ENCODE measurements at places on chromosomes 11 and 22.

DNA sequence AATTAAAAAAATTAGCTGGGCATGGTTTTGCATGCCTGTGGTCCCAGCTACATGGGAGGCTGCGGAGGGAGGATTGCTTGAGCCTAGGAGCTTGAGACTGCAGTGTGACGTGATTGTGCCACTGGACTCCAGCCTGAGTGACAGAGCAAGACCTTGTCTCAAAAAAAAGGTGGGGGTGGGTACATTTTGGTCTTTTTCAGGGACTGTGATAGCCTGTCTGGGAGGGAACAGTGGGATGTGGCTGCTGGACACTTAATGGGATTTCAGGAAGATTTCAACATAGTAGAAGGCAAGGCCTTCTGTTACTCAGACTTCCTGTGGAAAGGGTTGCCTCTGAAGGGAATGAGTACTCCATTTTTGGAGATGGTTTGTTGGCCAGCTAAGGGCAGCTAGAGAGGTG, 40.6 kb downstream of the RELT start:
- no peak for DNase-seq

GRCh38 chr11:92911478-92911877, 58.0 kb upstream of the MTNR1B start:
- DNase-seq, result no peak

- DNase-seq, result no peak
Measured at GRCh38 chr11:99968336-99968735, 718.8 kb upstream of the ARHGAP42 start.

GRCh38 chr11:126604461-126604860, 249.0 kb downstream of the ST3GAL4 start:
- no peak for DNase-seq

DNA sequence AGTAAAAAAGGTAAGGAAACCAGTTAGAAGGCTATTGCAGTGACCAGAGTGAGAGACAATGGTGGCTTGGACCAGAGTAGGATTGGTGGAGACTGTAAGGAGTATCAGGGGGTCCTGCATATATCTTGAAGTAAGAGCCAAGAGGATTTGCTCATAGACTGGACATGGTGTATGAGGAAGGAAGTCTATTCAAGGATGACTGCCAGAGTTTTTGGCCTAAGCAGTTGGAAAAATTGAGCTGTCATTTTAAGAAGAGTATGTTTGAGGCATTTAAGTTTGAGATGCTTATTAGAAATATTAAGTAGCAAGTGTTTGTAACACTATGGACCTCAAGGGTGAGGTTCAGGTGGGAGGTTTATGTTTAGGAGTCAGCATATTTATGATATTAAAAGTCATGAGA, 596.6 kb downstream of the METTL15 start:
- DNase-seq, result no peak

DNA sequence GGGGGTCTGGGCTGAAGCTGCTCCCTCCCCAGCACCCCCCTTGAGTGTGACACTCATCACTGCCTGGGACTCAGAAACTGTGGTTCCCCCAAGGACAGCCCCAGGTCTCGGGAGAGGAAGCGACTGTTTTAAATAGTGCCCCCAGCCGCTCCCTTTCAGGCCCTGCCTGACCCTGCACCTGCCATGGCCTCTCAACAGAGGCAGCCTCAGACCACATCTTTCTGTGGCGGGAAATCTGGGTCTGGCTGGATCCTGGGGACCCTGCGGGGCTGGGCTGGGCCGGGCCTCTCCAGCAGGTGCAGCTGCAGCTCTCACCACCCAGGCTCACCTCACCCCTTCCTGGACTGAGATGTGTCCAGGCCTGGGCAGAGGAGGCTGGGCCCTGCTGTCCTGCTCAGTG, 3.7 kb upstream of the IGLL1 start:
- no peak for DNase-seq

GRCh38 chr11:123521001-123521400, 90.9 kb downstream of the GRAMD1B start:
- DNase-seq, result no peak

DNA sequence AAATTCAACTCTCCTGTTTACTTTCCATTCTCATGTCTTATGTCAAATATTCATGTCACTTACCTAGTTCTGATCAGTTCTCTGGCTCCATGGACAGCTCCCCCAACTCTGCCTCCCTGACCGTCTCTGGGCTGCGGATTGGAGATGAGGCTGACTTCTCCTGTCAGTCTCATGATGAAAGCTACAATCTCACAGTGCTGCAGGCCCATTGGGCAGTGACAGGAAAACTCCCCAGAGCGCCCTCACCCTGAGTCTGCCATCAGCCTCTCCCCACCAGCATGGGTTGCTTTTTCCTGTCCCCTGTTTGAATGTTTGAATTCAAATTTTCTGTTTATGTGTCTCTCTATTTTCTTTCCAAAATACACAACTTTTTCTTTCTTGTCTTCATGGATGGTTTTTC, 63.8 kb upstream of the TOP3B start:
- no peak for DNase-seq

DNA sequence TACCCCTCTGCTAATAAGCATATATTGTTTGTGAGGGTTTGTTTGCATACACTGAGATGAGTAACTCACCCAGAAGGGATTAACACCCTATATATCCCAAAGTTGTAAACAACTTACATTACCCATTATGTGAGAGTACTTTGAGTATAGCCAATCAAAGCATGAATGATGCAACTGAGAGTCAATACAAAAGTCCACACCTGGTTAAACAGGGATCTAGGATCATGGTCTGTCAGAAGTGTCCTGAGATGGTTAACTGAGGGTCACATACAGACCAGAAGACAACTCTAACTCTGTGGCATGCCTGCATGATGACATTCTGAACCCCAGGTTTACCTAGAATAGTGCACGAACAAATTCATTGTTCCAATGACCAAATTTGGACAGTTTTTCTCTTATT, 17.4 kb upstream of the OR10A5 start:
- DNase-seq, result no peak

DNA sequence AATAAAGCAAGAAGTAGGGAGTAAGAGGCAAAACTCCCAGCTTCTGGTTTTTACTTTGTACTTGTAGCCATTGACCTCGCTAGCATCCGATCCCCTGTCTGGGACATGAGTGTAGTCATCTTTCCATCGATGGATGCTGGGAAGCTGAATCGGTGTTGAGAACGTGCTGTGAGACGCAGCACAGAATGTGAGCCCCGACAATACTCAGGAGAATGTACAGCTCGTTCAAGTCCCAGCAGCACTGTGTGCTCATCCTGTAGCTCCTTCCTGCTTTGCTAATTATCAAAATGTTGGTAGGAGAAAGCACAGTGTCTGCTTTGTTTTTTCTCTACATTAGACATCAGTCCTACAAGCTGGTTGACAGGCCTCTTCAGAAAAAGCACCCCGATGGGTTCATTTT, 56.6 kb downstream of the JAM3 start:
- DNase-seq, result no peak

GRCh38 chr22:42300259-42301076, 30.0 kb upstream of the TCF20 start:
- DNase-seq, result peak; percentile 46

DNA sequence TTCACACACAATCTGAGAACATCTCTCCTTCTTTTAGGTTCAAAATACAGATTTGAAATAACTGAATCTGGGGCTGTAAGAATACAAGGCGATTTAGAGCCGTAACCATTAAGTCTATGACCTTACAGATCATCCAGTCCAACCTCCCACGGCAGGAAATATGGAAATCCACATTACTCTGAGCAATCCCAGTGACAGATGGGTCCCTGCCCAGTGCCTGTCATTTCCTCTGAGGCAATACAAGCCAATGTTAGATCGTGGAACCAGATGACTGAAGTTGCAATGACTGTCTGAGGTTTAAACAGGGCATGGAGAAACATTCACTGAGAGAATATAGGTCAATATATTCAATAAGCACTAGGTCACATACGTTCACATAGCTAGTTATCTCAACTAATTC, 77.4 kb upstream of the OR5AK2 start:
- DNase-seq, result no peak

DNA sequence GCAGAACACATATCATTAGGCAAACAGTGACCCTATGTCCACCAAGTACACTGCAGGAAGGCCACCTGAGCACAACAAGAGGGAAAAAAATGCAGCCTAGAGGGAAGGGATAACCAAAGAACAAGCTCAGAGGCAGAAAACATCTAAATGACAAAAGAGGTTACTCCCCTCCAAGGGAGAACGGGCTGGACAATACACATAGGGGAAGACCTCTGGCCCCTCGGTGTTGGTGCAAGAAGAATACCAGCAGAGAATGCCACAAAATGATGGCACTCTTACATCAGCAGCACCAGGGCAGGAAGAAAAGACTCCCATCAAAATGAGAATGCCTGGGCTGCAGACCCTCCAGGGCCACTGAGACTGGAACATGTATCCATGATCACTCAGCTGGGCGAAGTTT, 66.6 kb upstream of the OPCML start:
- DNase-seq, result no peak

- no peak for DNase-seq
Measured at GRCh38 chr22:45320357-45320976, 10.7 kb downstream of the FAM118A start.

GRCh38 chr22:37119872-37120271, 10.4 kb upstream of the TMPRSS6 start:
- no peak for DNase-seq

DNA sequence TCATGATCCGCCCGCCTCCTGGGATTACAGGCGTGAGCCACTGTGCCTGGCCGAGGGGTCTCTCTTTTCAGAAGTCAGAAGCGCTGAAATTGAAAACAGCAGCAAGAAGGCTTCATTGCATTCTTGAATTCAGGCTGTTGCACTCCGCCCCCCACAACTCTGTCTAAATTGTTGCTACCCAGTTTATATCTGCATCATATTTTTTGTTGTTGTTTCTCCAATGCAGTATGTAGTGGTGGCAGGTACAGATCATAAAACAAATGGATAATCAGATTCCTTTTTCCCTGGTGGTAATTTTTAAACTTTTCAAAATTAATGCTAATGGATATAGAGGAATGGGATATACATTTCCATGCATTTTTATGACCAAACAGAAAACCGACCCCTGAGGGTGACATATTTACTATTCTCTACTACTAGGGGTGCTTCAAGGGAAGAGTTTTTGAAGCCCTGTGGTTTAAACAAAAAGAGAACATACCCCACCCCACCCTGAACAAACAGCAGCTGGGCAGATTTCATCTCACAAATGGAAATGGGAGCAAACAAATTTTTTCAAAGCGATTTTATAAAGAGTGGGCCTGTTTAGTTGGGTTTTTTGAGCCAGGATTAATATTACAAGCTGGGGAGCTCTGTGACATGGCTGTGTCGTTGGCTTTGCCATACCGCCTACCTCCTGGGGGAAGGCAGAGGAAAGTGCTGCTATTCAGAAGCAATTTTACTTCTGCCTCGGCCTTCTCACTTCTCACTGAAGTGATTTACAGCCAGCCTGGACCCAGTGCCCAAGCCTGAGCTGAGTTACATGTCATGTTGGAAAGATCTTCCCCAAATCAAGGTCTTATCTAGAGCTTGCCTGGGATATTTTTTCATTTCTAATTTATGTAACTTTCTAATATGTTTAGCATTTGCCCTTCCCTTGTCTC, 16.0 kb upstream of the TMA7B start:
- DNase-seq, result no peak

DNA sequence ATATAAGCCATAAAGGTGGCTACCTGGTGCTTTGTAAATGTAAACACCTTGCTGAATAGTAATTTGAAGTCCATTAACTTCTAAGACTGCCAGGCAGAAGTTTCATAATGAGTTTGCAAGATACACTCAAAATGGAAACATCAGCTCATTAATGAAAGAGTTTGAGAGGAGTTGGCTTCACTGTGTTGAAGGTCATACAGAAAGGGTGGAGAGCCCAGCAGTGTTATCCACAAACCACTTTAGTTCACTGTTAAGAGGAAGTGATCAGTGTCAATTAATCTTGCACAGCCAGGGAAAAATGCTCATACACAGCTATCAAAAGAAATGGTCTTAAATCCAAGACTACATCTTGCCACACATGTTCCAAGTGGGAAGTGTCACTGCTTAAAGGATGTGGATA, 689.4 kb downstream of the JRKL start:
- no peak for DNase-seq

DNA sequence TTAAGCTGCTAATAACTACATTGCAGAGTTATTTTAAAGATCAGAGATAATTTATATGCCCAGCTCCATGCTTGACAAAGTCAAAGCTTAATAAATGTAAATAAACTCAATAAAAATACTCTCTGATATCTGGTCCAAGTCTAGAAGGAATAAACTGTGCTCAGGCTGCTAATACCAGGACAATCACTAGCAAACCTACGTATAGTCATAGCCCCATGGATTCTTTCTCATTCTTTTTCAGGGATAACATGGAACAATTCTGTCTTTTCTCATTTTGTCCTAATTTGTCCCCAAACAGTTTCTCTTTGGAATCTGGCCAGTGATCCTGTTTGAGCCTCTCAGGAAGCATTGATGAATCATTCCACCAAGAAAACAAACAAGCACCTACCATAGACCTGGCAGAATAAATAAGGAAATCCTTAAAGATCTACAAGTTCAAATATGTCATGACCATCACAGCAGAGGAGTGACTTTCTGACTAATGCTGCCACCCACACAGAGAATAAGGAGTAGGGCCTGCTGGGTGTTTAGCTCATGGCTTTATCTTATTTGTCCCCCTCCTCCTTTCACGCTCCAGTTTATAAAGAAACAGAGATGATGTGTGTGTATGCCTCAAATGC, 14.1 kb upstream of the B3GNT6 start:
- DNase-seq, result peak; percentile 42

- DNase-seq, result no peak
Measured at GRCh38 chr11:60919320-60919719, 4.9 kb upstream of the TMEM132A start.

- DNase-seq, result no peak
Measured at GRCh38 chr11:42800041-42800440, 511.8 kb upstream of the API5 start.

GRCh38 chr11:86693518-86693917, 21.1 kb upstream of the ME3 start:
- DNase-seq, result no peak

GRCh38 chr11:34654483-34655334, 33.8 kb downstream of the EHF start:
- DNase-seq, result peak; percentile 51

- no peak for DNase-seq
Measured at GRCh38 chr22:44247923-44248892, 64.5 kb downstream of the SHISAL1 start.

GRCh38 chr11:129075757-129076156, 116.4 kb downstream of the ARHGAP32 start:
- DNase-seq, result no peak

- no peak for DNase-seq
Measured at GRCh38 chr22:17346578-17346977, 22.7 kb upstream of the CECR2 start.

DNA sequence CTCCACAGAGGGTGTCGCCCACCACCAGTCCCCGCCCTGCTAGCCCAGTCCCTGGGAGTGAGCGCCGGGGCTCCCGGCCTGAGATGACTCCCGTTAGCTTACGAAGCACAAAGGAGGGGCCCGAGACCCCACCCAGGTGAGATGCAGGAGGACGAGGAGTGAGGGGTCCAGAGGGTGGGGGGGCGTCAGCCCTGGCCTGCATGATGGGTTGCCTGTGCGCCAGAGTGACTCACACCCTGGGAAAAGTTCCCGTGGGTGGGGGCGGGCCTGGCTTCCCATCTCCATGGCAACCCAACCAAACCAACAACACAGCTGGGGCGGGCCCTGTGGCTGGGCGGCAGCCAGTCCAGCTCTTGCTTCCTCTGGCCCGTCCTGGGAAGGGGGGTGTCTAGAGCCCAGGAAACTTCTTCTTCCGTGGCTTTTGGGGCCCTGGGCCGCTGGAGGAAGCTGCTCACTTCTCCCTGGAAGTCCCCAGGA, 4.5 kb downstream of the GAS2L1 start:
- peak; percentile 98 for DNase-seq

GRCh38 chr22:27982106-27982505, 63.0 kb upstream of the PITPNB start:
- no peak for DNase-seq

GRCh38 chr11:115030166-115030565, 351.8 kb downstream of the NXPE2 start:
- no peak for DNase-seq

All from urothelium cell line (cell line).